ENCODE measurements at places on chromosomes 11 and 22. TPM values are rescaled to one million over a fixed set of nuclear protein-coding genes. Genes with fewer than 3 reads are reported as not detected.

POU2AF3 gene
- 0.58 TPM for total RNA-seq

GRCh38 chr11:89447845-89448244 is 43.3 kb downstream of the NOX4 start:
- H3K4me3 ChIP-seq, result no peak overlapping the region
- no peaks in the 10 kb centered on the region for H3K36me3 ChIP-seq
- H3K4me1 ChIP-seq, result no peaks in the 10 kb centered on the region
- no peak for DNase-seq

SLCO2B1 gene
- total RNA-seq, result 68.2 TPM

- H3K4me1 ChIP-seq, result peaks cover 52% of the 10 kb centered on the region
- H3K36me3 ChIP-seq, result peaks cover 14% of the 10 kb centered on the region
- peak overlapping the region; percentile 81 for H3K27ac ChIP-seq
Observed at GRCh38 chr11:34653851-34654482, 33.1 kb downstream of the EHF start.

GRIK4 gene
- not detected for total RNA-seq

GRCh38 chr11:110712659-110713448 is 617 bp upstream of the ARHGAP20 start:
- peak overlapping the region; percentile 59 for H3K27ac ChIP-seq
- peaks cover 24% of the 10 kb centered on the region for H3K27me3 ChIP-seq
- peak overlapping the region; percentile 82 for H3K4me3 ChIP-seq
- H3K36me3 ChIP-seq, result no peaks in the 10 kb centered on the region
- peak; percentile 73 for DNase-seq

DNA sequence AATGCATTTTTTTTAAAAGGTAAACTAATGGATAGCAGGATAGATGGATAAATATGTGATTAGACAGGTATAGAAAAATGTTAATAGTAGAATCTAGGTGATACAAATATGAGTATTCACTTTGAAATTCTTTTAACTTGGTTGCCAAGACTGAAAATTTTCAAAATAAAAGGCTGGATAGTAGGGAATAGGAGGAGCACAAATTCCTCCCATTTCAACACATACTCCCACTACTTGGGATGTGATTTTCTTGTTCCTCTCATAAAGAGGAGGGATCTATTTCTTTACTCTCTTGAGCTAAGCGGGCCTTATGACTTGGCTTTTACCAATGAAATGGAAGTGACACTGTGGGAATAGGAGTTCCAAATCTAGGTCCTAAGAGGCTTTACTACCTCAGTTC is 35.9 kb downstream of the PIK3C2A start:
- peaks cover 27% of the 10 kb centered on the region for H3K4me1 ChIP-seq
- H3K27me3 ChIP-seq, result no peaks in the 10 kb centered on the region
- H3K27ac ChIP-seq, result no peak overlapping the region
- peaks cover 24% of the 10 kb centered on the region for H3K36me3 ChIP-seq
- no peak for DNase-seq
- H3K4me3 ChIP-seq, result no peak overlapping the region

ZBTB16 gene
- 169 TPM for total RNA-seq

DNA sequence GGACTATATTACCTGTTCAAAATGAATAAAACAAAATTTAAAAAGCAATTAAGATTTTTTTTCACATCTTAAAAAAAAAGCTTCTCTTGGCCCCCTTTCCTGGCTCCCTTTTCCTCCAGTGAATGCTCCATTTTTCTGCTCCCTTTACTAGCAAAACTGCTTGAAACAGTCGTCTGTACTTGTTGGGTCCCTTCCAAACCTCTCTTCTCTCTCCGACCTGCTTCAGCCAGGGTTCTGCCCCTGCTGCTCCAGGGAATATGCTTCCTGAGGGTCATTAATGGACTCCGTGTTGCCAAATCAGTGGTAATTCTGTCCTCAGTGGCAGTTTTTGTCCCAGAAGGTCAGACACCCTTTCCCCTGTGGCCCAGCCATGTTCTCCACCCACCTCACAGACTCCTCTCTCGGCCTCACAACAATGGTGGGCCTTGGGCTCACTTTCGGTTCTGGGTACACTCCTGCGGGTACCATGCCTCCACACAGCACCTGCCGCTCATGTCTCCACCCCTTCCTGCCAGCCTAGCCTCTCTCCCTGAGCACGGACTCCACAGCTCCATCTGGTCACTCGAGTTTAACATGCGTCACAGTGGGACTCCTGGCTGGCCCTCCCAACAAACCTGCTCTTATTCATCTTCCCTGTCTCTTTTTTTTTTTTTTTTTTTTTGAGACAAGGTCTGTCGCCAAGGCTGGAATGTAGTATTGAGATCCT is 7.8 kb upstream of the POLR3H start:
- no peak overlapping the region for H3K4me3 ChIP-seq
- no peak overlapping the region for H3K27ac ChIP-seq
- DNase-seq, result no peak
- peaks cover 5% of the 10 kb centered on the region for H3K4me1 ChIP-seq
- no peaks in the 10 kb centered on the region for H3K27me3 ChIP-seq

DNA sequence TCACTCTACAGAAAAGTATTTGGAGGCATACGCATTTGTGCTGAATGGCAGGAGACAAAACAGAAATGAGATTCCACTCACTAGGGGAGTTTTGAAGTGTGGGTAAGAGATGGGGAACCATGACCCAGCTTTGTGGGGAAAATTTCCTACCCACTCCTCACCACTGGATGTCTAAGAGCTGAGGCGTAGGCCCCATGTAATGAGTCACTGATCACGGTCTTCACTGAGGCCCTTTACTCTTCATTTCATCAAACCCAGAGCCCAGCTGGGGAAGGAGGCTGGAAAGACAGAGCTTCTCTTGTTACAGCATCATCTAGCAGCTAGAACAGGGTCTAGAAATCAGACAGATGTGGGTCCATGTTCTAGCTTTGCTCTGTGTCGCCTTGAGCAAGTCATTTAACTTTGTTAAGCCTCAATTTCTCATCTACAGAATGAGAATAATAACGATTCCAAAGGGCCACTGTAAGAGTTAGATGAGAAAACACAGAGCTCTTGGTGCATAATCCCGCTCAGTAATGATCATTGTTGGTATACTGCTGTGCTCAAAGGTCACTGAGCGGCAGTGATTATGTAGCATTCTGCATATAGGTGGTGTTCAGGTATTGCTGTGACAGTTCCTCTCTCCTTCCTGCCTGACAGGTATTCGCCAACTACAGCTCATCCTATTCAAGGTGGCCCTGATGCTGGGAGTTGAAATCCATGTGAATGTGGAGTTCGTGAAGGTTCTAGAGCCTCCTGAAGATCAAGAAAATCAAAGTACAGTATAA is 97.2 kb downstream of the MICAL2 start:
- H3K27me3 ChIP-seq, result no peaks in the 10 kb centered on the region
- peaks cover 4% of the 10 kb centered on the region for H3K4me1 ChIP-seq
- DNase-seq, result no peak
- no peak overlapping the region for H3K4me3 ChIP-seq
- H3K36me3 ChIP-seq, result peaks cover 14% of the 10 kb centered on the region

LGALS12 gene
- not detected for total RNA-seq

AHNAK gene
- total RNA-seq, result 633 TPM

KCNK7 gene
- not detected for total RNA-seq

DNA sequence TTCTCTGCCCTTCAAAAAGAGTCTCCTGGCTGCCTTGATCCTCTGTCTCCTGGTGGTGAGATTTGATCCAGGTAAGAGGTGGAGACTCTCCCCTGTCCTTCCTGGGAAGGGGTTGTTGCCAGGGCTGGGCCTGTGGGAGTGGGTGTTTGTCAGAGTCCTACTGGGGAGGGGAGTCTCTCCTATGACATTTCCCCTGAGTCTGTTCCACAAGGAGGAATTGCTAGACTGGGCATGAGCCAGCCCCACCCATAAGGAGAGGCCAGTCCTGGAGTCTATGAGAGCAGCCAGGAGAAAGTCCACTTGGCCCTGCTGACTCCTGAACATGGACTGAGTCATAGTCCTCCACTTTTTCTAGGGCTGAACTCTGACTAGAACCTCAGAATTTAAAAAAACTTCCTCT is 7.4 kb downstream of the PEX26 start:
- no peaks in the 10 kb centered on the region for H3K27me3 ChIP-seq
- H3K27ac ChIP-seq, result peak overlapping the region; percentile 73
- DNase-seq, result peak; percentile 62
- H3K4me3 ChIP-seq, result no peak overlapping the region
- H3K4me1 ChIP-seq, result no peaks in the 10 kb centered on the region
- peaks cover 65% of the 10 kb centered on the region for H3K36me3 ChIP-seq

OR6A2 gene
- total RNA-seq, result not detected

DNA sequence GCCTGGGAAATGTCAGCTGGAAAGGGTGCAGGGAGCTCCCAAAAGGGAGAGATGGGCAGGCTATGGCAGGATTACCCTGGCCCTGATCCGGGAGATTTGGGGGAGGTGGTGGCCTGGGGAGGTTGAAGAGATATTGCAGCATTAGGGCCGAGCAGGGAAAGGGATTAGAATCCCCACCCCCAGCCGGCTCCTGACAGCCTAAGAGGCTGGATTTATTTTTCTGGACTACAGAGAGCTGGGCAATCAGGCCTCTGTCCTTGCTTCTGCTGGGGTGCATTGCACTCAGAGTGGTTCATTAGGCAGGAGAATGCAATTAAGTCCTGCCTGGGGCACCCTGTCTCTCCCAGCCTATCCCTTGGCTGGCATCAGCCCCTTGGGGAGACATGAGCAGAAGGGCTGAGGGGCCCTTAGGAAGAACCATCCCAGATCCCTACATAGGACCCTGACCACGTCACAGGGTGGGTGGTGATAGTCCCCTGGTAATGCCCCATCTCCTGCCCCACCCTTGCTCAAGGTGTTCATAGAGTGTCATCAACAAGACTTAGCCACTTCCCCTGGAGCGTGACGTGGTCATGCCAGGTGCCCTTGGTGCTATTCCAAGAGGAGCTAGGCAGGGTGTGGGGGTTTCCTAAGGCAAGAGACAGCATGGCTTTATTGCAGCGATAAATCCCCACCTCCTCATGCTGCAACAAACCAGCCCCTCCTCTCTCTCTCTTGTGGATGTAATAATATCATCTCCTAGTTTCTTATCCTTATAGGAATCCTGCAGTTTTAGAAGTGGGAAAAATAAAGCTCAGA is 38.4 kb upstream of the KLHL35 start:
- DNase-seq, result no peak
- H3K36me3 ChIP-seq, result no peaks in the 10 kb centered on the region
- H3K4me3 ChIP-seq, result no peak overlapping the region
- H3K27me3 ChIP-seq, result no peaks in the 10 kb centered on the region

DNA sequence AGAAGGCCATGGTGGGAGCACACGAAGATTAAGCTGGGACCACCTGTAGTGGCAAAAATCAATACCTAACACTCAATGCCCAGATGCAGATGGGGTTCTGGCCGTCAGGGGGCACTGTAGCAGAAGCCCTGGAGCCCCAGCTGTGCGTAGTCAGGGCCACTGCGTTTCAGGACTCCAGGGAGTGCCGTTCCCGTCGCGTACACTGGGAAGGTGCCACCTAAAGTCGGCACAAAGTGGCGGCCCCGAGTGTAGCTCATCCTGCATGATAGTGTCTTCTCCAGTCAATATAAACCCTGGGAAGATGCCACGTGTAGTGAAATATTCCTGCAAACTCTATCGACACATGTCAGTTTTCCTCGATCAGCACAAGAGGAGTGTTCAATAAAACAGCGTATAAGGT is 123.8 kb upstream of the NTM start:
- H3K4me1 ChIP-seq, result no peaks in the 10 kb centered on the region
- H3K4me3 ChIP-seq, result no peak overlapping the region
- H3K27ac ChIP-seq, result no peak overlapping the region
- peaks cover 25% of the 10 kb centered on the region for H3K27me3 ChIP-seq
- H3K36me3 ChIP-seq, result no peaks in the 10 kb centered on the region

GRCh38 chr11:117000014-117000737 is 98.1 kb downstream of the SIK3 start:
- peaks cover 60% of the 10 kb centered on the region for H3K4me1 ChIP-seq
- DNase-seq, result no peak
- H3K4me3 ChIP-seq, result no peak overlapping the region

DNA sequence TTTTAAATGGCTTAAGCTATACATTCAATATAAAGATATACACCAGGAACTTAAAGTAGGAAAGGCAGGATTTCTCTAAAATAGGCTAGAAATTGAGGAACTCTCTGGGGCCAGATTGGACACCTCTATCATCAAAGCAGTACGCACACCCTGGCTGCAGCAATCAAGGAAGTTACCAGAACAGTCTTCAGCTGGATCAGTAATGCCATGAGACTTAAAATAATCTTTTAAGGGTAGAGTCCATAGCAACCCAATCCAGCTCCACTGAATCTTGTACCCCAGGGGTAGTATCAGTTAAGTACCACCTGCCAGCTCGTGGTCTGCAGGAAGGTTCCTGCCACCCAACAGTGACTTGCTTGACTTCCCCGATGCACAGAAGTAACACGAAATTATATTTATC is 3.0 kb downstream of the RDX start:
- DNase-seq, result no peak
- no peaks in the 10 kb centered on the region for H3K36me3 ChIP-seq
- H3K27ac ChIP-seq, result no peak overlapping the region
- peak overlapping the region; percentile 80 for H3K4me3 ChIP-seq
- no peaks in the 10 kb centered on the region for H3K27me3 ChIP-seq

GRCh38 chr11:4577761-4578160 is 3.8 kb upstream of the OR52I2 start:
- no peaks in the 10 kb centered on the region for H3K4me1 ChIP-seq
- no peaks in the 10 kb centered on the region for H3K27me3 ChIP-seq
- no peak for DNase-seq
- H3K4me3 ChIP-seq, result no peak overlapping the region

- no peak for DNase-seq
- no peaks in the 10 kb centered on the region for H3K4me1 ChIP-seq
- H3K36me3 ChIP-seq, result no peaks in the 10 kb centered on the region
- no peak overlapping the region for H3K4me3 ChIP-seq
- H3K27me3 ChIP-seq, result no peaks in the 10 kb centered on the region
Observed at GRCh38 chr11:96648991-96649390, 259.2 kb downstream of the JRKL start.

UBQLNL gene
- total RNA-seq, result not detected

DNA sequence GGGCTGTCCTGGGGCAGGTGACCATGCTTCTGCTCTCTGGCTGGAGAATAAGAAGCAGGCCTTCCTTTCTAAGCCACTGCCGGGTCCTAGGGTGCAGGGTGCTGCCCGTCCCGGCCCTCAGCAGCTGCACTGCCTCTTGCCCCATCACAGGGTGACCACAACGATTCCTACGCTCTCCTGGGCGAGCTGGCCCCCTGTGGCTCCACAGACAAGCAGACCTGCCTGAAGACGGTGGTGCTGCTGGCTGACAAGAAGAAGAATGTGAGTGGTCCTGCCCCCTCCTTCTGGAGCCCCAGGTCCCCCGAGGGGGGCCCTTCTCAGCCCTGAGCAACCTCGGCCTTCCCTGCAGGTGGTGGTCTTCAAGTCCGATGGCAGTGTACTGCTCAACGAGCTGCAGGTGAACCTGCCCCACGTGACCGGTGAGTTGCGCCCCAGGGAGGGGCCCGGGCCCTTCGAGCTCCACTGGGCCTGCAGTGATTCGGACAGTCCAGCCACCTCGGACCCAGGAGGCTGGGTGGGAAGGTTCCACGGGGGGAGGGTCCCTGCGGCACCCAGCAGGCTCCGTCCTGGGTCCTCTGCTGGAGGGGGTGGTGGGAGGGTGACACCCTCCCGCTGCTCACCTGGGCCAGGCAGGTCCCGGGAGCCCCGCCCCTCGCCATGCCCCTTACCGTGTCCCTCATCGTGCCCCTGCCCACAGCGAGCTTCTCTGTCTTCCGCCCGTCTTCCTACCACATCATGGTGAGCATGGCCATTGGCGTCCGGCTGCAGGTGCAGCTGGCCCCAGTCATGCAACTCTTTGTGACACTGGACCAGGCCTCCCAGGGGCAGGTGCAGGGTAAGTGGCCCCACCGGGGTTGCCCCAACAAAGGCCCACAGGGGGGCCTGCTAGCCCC is 8.3 kb downstream of the MUC2 start:
- no peaks in the 10 kb centered on the region for H3K36me3 ChIP-seq
- no peaks in the 10 kb centered on the region for H3K27me3 ChIP-seq
- no peak overlapping the region for H3K4me3 ChIP-seq
- peaks cover 2% of the 10 kb centered on the region for H3K4me1 ChIP-seq
- H3K27ac ChIP-seq, result no peak overlapping the region
